ENCODE measurements at places on chromosomes 2 and 18.

GRCh38 chr2:10359246-10359645, 56.5 kb downstream of the HPCAL1 start:
- no peak for DNase-seq

DNA sequence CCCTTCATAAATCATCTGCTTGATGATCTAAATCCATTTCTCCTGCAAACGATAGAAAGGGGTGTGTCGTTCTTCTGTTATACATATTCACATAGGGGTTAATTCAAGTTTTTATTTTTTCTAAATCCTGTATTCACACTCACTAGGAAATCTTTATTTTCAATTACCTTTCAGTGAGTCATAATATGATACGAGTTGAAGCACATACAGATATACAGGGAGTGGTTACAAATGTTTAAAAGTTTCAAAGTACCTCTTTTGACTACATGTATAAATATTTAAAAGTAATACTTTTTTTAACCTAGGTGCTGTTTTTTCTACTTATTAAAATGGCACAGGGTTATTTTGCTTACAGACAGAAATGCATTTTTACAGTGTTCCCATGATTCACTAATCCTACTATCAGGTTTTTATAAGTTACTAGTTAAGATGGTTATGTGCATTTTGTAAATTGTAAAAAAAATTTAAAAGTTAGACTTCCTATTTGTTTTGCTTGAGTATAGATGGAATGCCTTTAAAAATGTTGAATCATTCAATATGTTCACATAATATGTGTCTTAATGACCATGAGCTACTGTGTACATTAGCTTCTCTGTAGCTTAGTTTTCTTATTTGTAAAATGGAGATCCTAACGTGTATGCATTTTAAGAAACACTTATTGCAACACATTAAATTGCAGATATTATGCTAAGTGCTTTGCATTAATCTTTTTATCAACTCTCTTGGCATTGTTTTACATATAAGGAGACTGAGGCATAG, 1378.1 kb downstream of the DSC3 start:
- no peak for DNase-seq

GRCh38 chr18:78906066-78906465, 73.6 kb upstream of the SALL3 start:
- DNase-seq, result no peak

- DNase-seq, result peak; percentile 40
Measured at GRCh38 chr18:57727952-57728807, 74.9 kb downstream of the ATP8B1 start.

DNA sequence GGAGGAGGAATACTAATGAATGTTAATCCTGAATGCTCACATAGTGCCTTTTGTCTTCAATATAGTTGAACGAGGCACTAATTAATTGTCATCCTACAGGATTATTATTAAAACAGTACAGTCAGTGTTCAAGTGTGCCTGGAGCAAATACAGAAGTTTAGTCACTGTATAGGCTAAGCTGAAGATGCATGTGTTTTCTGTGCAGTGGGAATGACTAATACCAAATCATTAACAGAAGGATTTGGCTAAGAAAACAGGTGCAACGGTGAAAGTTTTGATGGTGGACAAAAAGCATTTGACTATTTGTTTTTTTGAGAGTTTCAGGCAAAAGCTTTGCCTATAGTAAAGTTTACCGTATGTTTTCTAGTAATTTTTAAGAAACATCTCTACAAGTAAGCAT, 62.8 kb downstream of the DCC start:
- no peak for DNase-seq

DNA sequence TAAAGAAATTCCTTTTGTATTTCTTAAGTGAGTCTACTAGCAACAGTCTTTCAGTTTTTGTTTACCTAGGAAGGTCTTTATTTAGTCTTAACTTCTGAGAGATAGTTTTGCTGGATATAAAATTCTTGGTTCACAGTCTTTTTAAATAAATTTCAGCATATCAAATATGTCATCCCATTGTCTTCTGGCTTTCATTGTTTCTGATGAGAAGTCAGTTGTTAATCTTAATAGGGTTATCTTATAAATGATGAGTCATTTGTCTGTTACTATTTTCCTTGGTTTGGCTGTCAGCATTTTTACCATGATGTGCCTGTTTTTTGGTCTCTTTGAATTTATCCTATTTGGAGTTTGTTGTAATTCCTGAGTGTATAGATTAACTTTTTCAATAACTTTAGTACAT, 129.3 kb downstream of the FAM210A start:
- peak; percentile 6 for DNase-seq

DNA sequence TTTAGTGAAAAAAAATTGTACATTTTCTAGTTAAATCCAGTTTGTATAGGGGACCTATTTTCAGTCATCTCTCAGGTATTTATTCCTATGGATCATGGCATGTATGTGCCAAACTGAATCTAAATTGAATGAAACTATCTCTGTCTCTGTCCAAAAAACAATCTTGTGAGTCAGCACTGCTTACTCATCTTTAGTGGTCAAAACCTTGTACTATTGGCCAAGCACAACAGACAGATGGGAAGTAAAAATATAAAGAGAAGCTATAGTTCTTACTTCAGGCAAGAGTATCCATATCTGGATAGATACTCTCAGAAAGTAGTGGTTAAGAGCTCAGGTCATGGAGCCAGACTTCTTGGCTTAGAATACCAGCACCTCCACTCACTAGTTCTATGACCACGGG, 76.0 kb upstream of the KLHL14 start:
- DNase-seq, result no peak

DNA sequence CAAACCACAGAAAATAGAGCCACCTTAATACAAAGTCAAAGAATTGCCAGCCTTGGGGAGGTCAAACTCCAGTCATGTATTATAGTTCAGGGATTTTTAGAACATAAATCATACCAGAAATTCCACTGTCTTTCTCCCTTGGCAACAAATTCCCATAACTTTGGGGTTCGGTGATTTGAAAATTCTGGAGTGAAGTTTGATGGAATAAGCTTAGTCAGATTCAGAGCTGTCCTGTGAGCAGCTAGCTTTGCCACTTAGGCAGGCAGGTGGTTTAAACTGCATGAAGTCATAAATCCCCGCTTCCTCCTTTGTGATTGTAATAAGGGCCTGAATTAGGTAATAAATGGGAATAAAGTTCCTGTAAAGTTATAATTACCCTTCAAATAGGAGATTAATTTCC, 457.0 kb upstream of the HNMT start:
- DNase-seq, result no peak

DNA sequence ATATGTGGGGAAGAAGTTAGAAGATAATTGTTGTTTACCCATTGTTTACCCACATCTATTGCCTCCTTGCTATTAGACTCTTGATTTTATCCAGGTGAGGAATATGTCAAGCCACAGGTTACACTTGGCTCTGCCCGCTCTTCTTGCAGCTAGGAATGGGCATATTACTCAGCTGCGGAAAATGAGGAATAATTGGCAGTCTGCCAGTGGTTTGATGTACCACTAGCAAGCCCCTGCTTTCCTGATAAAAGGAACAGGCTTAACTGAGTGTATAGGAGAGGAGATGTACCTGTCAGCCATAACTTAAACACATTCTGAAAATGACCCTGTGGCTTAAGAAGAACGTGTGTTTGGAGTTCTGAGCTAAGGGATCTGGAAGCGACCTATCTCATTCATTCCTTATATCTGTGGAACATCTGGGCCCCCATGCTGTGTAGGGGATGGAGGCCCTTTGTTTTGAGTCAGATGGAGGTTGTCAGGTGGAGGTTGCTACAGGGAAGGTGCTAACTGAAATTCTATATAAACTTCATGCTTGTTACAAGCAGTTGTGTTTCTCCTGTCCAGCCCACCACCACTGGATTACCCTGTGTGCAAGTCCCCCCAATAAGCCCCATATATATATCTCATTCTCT, 4.6 kb upstream of the FMNL2 start:
- DNase-seq, result no peak
